ENCODE measurements at places on chromosomes 1 and 21. TPM values are rescaled to one million over a fixed set of nuclear protein-coding genes. Genes with fewer than 3 reads are reported as not detected.

The ANGPTL7 gene
- total RNA-seq = not detected

The SPRR2B gene
- total RNA-seq = not detected

The WNT4 gene
- total RNA-seq = not detected

The MASP2 gene
- not detected for total RNA-seq

The TYW3 gene
- total RNA-seq = 20.2 TPM

The EXTL1 gene
- total RNA-seq = not detected

The ATXN7L2 gene
- 12.7 TPM for total RNA-seq

The MYOG gene
- not detected for total RNA-seq

The ERICH3 gene
- not detected for total RNA-seq

The AMPD1 gene
- not detected for total RNA-seq

The PHLDA3 gene
- total RNA-seq = 11.4 TPM

The TMEM269 gene
- total RNA-seq = 0.30 TPM

The CYP4A11 gene
- not detected for total RNA-seq

The OR6K3 gene
- total RNA-seq = not detected

The COL24A1 gene
- not detected for total RNA-seq

The OR6N1 gene
- not detected for total RNA-seq

The CD164L2 gene
- total RNA-seq = not detected

Measured in activated naive CD4-positive, alpha-beta T cell treated with anti-CD3 and anti-CD28 coated beads, Interleukin-2, amount 10 ng/mL, durations not matched to agents 5 hours and 36 hours (primary cell).